ENCODE measurements at places on chromosomes 6 and 20.
A peak's percentile ranks its signal among the peaks of the same experiment; 100 is the strongest.

GRCh38 chr6:42834056-42834455 is 45.4 kb upstream of the RPL7L1 start:
- DNase-seq = no peak

- no peak for DNase-seq
Measured at GRCh38 chr6:166798652-166799051, 157.7 kb downstream of the RNASET2 start.

- no peak for DNase-seq
Measured at GRCh38 chr6:150235218-150235617, 92.4 kb downstream of the PPP1R14C start.

DNA sequence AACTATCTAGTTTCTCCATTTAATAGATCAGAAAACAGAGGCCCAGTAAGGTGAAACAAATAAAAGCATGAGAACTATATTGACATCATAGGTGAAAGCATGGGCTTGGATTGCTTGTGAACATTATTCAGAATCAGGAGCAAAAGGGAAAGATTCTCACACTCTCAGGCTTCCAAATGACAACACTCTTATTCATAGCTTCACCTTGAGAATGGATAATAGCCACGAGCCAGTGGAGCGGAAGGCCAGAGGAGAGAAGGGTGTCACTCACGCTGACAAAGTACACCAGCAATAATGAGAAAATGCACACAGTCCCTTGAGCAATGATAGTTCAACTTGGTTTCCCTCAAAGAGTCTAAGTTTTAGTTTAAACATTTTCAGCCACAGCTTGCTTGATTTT is 339.0 kb downstream of the TPBG start:
- no peak for DNase-seq

DNA sequence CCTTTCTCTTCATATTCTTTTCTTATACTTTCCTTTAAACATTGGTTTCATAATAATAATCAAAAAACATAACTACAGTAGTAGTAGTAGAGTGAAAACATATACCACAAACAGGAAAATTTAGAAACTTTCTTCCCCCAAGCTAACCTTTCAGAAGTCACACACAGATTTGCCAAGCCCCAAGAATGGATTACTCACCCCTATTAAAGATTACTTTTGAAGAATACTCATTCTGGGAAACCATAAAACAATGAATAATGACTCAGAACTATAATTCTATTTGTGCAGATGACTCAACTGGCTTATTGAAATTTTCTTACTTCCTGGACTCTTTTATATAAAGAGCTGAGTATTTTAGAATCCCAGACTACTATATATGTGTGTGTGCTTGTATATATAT is 119.4 kb upstream of the GJE1 start:
- DNase-seq = no peak

- DNase-seq = no peak
Measured at GRCh38 chr20:52309181-52309580, 117.6 kb upstream of the ZFP64 start.

DNA sequence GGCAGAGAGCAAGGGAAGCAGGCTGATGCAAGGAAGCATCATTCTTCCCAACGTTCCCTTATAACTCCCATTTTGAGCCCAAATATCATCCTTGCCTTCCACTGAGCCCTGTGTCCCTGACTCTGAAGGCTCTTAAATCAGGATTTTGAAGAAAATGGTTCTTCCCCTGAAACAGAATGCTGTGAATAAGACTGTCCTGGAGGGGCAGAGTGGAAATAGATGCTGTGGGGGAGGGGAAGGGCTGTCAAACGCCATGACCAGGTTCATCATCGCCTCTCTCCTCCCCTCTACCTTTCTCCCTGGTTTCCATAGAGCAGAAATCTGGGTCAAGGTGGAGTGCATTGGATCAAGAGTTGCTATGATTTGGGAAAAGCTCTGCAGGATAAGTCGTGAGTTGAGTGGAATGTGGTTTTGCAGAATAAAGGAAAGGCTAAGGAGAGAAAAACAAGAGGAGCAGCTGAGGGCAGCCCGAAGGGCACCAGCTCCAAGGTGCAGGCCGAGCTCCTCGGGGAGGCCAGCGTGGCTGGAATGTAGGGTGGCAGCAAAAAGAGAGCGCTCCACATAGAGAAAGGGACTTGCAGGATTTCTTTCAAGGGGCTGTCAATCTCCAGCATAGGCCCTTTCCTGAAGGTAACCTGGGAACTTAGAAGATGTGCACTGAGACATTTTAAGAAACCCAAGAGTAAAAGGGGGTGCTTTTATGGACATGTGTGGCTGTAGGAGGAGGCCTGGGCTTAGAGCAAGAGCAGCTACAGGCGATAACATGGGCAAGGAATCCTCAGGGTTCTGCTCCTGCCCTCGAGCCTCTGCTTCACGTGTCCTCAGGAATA is 120.8 kb upstream of the CDYL start:
- DNase-seq = no peak

DNA sequence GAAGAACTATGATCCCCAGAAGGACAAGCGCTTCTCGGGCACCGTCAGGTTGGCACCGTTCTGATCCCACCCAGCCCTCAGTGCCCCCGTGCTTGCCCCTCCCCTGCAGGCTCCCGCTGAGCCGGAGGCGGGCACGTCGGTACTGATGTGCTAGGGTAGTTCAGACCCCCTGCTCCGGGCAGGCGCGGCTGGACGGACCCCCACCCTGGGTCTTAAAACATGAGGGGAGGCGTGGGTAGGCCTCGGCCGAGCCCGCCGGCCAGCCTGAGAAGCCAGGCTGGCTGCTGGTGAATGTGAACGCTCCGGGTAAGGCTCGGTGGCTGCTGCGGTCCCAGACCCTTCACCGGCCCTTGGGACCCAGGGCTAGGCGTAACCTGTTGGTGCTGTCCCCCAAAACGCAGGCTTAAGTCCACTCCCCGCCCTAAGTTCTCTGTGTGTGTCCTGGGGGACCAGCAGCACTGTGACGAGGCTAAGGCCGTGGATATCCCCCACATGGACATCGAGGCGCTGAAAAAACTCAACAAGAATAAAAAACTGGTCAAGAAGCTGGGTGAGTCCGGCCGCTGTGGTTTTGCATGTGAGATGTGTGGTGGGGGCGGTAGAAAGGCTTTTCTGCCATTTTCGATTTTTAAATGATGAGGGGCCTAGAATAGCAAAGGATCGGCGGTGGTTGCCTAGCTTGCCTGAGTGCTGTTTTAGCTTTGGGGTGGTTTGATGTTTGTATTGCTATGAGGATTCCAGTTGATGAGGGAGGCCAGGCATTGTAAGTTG is 964 bp downstream of the RPL10A start:
- no peak for DNase-seq

- DNase-seq = no peak
Measured at GRCh38 chr20:53631909-53632662, 38.4 kb upstream of the ZNF217 start.

- DNase-seq = no peak
Measured at GRCh38 chr6:52664991-52665686, 5.8 kb upstream of the TMEM14A start.

DNA sequence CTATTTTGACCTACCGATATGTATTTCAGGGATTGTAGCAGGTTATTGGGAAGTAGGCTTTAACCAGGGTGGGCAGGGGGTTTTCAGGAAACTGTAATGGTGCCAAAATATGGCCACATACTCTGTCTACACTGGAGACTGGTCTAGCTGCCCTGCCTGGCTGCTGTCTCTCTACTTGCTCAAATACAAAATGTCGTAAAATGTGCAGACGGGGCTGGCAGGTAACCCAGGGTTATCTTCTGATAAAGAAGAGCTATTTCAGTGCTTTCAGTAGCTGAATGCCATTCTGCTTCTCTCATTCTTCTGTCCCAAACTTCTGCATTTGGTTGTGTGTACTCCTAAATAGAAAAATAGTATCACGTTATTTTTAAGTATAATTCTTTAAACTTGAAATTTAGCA is 616.2 kb downstream of the EPM2A start:
- DNase-seq = no peak

DNA sequence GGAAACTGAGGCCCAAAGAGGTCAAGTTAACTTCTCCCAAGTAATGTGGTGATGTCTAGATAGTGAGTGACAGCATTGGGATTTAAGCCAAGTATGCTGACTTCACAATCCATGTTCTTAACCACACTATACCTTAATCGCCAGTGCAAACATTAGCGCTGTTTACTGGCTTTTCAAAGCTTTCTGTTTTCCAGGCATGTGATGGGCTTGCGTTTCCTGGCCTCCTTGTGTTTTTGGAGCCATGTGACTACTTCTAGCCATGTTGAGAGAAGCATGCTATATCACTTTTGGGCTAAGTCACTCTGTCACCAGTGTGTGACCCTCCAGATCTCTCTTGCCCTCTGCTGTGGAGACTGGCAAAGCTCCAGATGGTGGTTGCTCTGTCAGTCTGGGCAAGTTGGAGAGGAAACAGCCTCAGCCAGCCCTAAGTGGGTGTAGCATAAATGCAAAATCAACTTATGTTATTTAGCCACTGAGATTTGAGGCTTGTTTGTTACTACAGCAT is 76.9 kb downstream of the ANKRD6 start:
- no peak for DNase-seq

GRCh38 chr20:50911716-50912115 is 19.5 kb downstream of the ADNP start:
- DNase-seq = no peak

GRCh38 chr6:43950051-43950605 is 177.1 kb downstream of the MRPL14 start:
- DNase-seq = no peak

- DNase-seq = peak; percentile 81
Measured at GRCh38 chr20:44070139-44070900, 116.7 kb downstream of the JPH2 start.

- no peak for DNase-seq
Measured at GRCh38 chr6:150412221-150412620, 43.4 kb downstream of the IYD start.
